ENCODE measurements at places on chromosomes 3 and 15. TPM values are rescaled to one million over a fixed set of nuclear protein-coding genes. Genes with fewer than 3 reads are reported as not detected.

- DNase-seq: no peak
Observed at GRCh38 chr15:80401456-80401855, 2.7 kb upstream of the ARNT2 start.

GRCh38 chr3:12395349-12396012, 88.8 kb upstream of the TSEN2 start:
- DNase-seq: no peak

GRCh38 chr3:33826688-33827087, 28.3 kb downstream of the PDCD6IP start:
- peak; percentile 11 for DNase-seq

GRCh38 chr15:42843699-42844098, 76.9 kb downstream of the TTBK2 start:
- no peak for DNase-seq

- no peak for DNase-seq
Observed at GRCh38 chr15:56820333-56820732, 87.0 kb upstream of the ZNF280D start.

BCHE gene
- 2.4 TPM for polyA plus RNA-seq

GRCh38 chr3:128560768-128561167, 67.8 kb upstream of the GATA2 start:
- DNase-seq: no peak
